ENCODE measurements at places on chromosomes 5 and 9. TPM values are rescaled to one million over a fixed set of nuclear protein-coding genes. Genes with fewer than 3 reads are reported as not detected.

GRCh38 chr5:178104492-178104891 is 8.8 kb upstream of the N4BP3 start:
- H3K4me3 ChIP-seq = no peak overlapping the region
- no peak for DNase-seq
- no peak overlapping the region for H3K27ac ChIP-seq
- H3K4me1 ChIP-seq = no peaks in the 10 kb centered on the region
- no peaks in the 10 kb centered on the region for H3K36me3 ChIP-seq

DNA sequence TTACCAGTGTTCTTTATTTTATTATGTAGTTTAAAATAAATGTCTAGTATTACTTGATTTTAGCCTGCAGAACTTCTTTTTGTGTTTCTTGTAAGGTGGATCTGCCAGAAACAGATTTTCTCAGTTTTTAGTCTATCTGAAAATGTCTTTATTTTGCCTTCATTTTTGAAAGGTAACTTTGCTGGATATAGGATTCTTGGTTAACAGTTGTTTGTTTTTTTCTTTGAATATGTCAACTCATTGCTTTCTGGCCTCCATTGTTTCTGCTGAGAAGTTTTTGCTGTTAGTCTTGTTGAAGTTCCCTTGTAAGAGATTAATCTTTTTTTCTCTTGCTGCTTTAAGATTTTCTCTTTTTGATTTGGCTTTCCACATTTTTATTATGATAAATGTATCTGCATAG is 75.5 kb downstream of the MTREX start:
- no peak overlapping the region for H3K27ac ChIP-seq
- no peaks in the 10 kb centered on the region for H3K27me3 ChIP-seq
- DNase-seq = no peak
- H3K4me3 ChIP-seq = no peak overlapping the region
- H3K4me1 ChIP-seq = no peaks in the 10 kb centered on the region
- H3K36me3 ChIP-seq = peaks cover 4% of the 10 kb centered on the region

DNA sequence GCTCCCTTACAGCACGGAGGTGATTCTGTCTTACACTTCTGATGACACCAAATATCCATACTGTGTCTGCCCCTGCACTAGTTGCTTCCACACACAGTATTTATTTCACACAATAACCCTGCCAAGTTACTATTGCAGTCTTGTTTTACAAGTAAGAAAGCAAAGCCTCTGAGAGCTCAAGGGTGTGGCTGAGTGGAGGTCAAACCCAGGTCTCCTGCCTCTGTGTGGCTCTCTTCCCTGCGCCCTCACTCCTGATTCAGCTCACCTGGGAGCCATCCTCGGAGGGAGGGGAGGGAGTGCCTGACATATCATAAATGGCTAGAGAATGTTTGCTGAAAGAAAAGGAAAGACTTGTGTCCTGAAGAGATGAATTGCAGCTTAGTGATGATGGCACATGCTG is 41.0 kb downstream of the MVB12B start:
- H3K27me3 ChIP-seq = no peaks in the 10 kb centered on the region
- no peak for DNase-seq
- H3K4me1 ChIP-seq = peaks cover 6% of the 10 kb centered on the region
- H3K36me3 ChIP-seq = peaks cover 2% of the 10 kb centered on the region
- no peak overlapping the region for H3K4me3 ChIP-seq

The OR1Q1 gene
- total RNA-seq = not detected

The SLC34A1 gene
- 0.91 TPM for total RNA-seq

The HAPLN1 gene
- total RNA-seq = 0.19 TPM

The GPX8 gene
- total RNA-seq = 29.7 TPM

GRCh38 chr5:83531661-83532060 is 60.1 kb downstream of the VCAN start:
- H3K36me3 ChIP-seq = peaks cover 2% of the 10 kb centered on the region
- no peaks in the 10 kb centered on the region for H3K4me1 ChIP-seq
- H3K4me3 ChIP-seq = no peak overlapping the region
- H3K27me3 ChIP-seq = no peaks in the 10 kb centered on the region
- DNase-seq = no peak
- no peak overlapping the region for H3K27ac ChIP-seq

GRCh38 chr9:72924154-72924790 is 28.6 kb downstream of the ALDH1A1 start:
- H3K27ac ChIP-seq = no peak overlapping the region
- peaks cover 29% of the 10 kb centered on the region for H3K36me3 ChIP-seq
- H3K4me1 ChIP-seq = no peaks in the 10 kb centered on the region
- no peak overlapping the region for H3K4me3 ChIP-seq
- no peak for DNase-seq
- no peaks in the 10 kb centered on the region for H3K27me3 ChIP-seq

The IL5 gene
- total RNA-seq = not detected

- no peak overlapping the region for H3K27ac ChIP-seq
- no peak overlapping the region for H3K4me3 ChIP-seq
- H3K36me3 ChIP-seq = no peaks in the 10 kb centered on the region
- no peak for DNase-seq
- no peaks in the 10 kb centered on the region for H3K4me1 ChIP-seq
Measured at GRCh38 chr5:133118741-133119140, 66.9 kb downstream of the HSPA4 start.

The GDNF gene
- total RNA-seq = 0.88 TPM

DNA sequence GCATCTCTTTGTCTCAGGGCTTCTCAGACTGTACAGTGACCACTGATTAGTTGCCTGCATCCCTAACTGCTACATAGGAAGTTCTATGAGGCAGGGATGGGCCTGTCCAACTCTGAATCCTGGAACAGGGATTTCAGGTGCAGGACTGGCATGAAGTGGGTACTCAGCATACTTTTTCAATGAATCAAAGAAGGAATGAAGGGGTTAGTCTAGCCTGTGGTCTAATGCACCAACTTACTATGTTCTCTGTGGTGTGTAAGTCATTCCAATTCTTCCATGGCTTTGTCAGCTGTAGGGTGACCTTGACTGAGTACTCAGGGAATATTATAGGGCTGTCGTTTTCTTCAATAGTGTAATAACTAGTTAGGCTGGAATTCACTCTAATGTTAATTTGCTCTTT is 8.3 kb downstream of the COL15A1 start:
- H3K27ac ChIP-seq = no peak overlapping the region
- DNase-seq = no peak
- H3K36me3 ChIP-seq = no peaks in the 10 kb centered on the region
- no peak overlapping the region for H3K4me3 ChIP-seq
- no peaks in the 10 kb centered on the region for H3K4me1 ChIP-seq
- no peaks in the 10 kb centered on the region for H3K27me3 ChIP-seq

The BARHL1 gene
- not detected for total RNA-seq

GRCh38 chr5:56612759-56613158 is 202.6 kb upstream of the MAP3K1 start:
- H3K4me3 ChIP-seq = no peak overlapping the region
- no peaks in the 10 kb centered on the region for H3K36me3 ChIP-seq
- H3K27ac ChIP-seq = no peak overlapping the region
- peaks cover 18% of the 10 kb centered on the region for H3K4me1 ChIP-seq

DNA sequence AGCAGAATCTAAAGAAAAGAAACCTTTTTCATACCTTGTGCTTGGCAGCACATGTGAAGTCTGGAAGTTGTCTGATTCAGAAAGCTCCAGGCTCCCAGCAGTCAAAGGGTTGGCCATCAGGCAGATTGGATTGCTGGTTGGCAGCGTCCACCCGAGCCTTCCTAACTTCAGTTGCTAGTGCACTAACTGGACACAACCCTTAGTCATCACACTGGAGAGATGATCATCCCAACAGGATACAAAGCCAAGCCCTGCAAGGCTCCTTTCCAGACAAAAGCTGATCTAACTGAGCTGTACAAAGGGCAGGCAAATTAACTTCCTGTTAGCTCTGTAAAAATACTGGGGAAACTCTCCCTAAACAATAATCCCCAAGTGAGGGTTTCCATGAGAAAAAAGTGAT is 185.6 kb downstream of the SNX18 start:
- no peaks in the 10 kb centered on the region for H3K36me3 ChIP-seq
- H3K27ac ChIP-seq = no peak overlapping the region
- no peaks in the 10 kb centered on the region for H3K27me3 ChIP-seq

DNA sequence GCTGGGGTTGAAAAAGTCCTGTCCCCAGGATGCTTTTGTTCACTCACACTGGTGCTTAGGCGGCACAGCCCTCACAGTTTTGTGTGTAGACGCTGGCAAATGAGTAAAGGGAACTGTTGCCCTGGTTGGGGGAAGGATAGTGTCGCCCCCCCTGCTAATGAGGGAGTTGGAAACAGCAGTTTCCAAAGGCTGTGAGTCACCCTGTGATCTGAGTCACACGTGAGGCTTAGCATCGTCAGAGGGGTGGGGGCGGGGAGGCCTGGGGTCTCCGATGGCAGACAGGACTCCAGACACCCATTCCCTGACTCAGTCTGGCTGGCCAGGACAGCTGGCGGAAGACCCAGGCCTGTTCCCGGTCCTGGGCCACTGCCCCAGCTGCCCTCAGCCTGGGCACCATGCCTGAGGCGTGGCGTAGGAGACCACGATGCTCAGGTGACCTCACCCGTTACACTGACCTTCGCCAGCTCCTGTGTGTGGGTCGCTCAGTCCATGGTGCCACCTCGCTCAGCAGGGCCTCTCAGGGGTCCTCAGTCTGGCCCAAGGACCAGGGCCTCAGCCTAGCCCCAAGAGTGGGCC is 2.9 kb downstream of the DNAJB5 start:
- no peaks in the 10 kb centered on the region for H3K27me3 ChIP-seq
- H3K36me3 ChIP-seq = no peaks in the 10 kb centered on the region
- peaks cover 40% of the 10 kb centered on the region for H3K4me1 ChIP-seq
- no peak overlapping the region for H3K4me3 ChIP-seq

- H3K27ac ChIP-seq = no peak overlapping the region
- H3K4me3 ChIP-seq = no peak overlapping the region
- peaks cover 8% of the 10 kb centered on the region for H3K4me1 ChIP-seq
- H3K27me3 ChIP-seq = no peaks in the 10 kb centered on the region
- no peaks in the 10 kb centered on the region for H3K36me3 ChIP-seq
- DNase-seq = no peak
Measured at GRCh38 chr5:56166671-56167385, 66.3 kb downstream of the ANKRD55 start.

DNA sequence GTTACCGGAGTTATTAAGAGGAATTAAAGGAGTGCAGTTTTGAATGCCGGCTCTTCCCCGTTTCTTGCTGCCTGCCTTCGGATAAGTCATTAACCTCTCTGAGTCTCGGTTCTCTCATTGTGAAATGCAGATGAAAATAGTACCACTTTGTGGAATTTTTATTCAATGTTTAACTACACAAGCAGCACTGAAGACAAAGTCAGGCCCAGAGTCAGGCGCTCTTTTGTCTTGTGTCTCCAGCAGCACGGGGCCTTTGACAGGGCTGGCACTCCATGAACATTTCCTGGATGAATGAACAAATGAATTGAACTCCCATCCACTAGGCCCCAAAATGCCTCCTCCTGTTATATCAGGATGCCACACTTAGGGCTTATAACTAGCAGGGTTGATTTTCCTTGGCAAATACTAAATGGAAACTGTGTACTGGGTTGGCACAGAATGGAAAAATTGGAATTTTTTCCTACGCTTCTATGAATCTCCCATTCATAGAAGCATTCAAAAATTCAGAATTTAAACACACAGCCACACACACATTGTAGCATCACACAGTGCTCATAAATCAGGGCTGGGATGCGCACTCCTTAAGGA is 332.8 kb downstream of the MLLT3 start:
- no peak for DNase-seq
- no peak overlapping the region for H3K4me3 ChIP-seq
- H3K27me3 ChIP-seq = no peaks in the 10 kb centered on the region
- H3K4me1 ChIP-seq = no peaks in the 10 kb centered on the region

- H3K36me3 ChIP-seq = no peaks in the 10 kb centered on the region
- H3K27me3 ChIP-seq = no peaks in the 10 kb centered on the region
- H3K27ac ChIP-seq = no peak overlapping the region
- H3K4me3 ChIP-seq = peak overlapping the region; percentile 85
- no peak for DNase-seq
Measured at GRCh38 chr9:113151696-113152630, 1.2 kb downstream of the SLC31A2 start.

- no peaks in the 10 kb centered on the region for H3K4me1 ChIP-seq
- H3K27me3 ChIP-seq = no peaks in the 10 kb centered on the region
- no peak for DNase-seq
- no peak overlapping the region for H3K4me3 ChIP-seq
- no peak overlapping the region for H3K27ac ChIP-seq
Measured at GRCh38 chr9:126818482-126818881, 13.6 kb downstream of the ZBTB43 start.

DNA sequence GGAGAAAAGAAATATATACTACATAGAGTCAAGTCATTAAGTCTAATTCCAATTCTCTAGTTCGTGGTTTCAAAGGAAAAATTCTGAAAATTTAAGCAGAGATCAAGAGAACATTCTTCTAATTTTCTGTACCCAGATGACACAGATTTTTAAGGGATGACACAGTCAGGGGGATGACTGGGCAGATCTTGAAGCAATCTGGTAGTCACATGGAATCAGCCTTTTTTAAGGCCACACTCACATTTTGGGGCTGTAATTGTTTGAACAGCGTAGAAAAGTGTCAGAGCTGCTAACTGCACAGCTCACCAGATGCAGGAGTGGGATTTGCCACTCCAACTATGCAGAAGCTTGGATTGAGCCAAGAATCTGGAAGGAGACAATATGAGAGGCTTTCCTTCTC is 20.4 kb downstream of the PDE4D start:
- no peak overlapping the region for H3K4me3 ChIP-seq
- no peaks in the 10 kb centered on the region for H3K36me3 ChIP-seq
- H3K27me3 ChIP-seq = no peaks in the 10 kb centered on the region
- H3K27ac ChIP-seq = no peak overlapping the region
- H3K4me1 ChIP-seq = no peaks in the 10 kb centered on the region

- no peak overlapping the region for H3K4me3 ChIP-seq
- H3K36me3 ChIP-seq = no peaks in the 10 kb centered on the region
- no peaks in the 10 kb centered on the region for H3K27me3 ChIP-seq
- H3K4me1 ChIP-seq = no peaks in the 10 kb centered on the region
Measured at GRCh38 chr5:135810188-135810943, 24.1 kb upstream of the SLC25A48 start.

GRCh38 chr5:142826741-142827492 is 56.7 kb downstream of the ARHGAP26 start:
- DNase-seq = no peak
- H3K36me3 ChIP-seq = no peaks in the 10 kb centered on the region
- no peaks in the 10 kb centered on the region for H3K27me3 ChIP-seq
- no peak overlapping the region for H3K27ac ChIP-seq
- H3K4me3 ChIP-seq = no peak overlapping the region
- H3K4me1 ChIP-seq = peaks cover 8% of the 10 kb centered on the region

GRCh38 chr5:32346869-32347268 is 34.1 kb upstream of the MTMR12 start:
- no peak overlapping the region for H3K4me3 ChIP-seq
- H3K27ac ChIP-seq = no peak overlapping the region
- H3K4me1 ChIP-seq = no peaks in the 10 kb centered on the region
- no peak for DNase-seq
- H3K36me3 ChIP-seq = no peaks in the 10 kb centered on the region

DNA sequence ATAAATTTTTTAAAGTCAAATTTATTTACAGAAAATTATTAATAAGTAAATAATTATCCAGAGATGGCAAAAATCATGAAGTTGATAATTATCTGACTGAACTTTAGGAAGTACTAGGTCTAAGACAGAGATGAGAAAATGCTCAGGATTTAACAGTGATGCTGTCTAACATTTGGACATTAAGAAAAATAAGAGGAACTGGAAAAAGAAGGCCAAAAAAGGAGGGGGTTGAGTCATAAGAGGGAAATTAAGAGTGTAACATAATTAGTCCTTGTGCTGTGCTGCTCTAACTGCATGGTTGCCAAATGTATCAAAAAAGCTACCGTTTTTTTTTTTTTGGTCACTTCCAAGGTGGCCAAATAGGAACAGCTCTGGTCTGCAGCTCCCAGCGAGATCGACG is 35.4 kb upstream of the TUT7 start:
- H3K27ac ChIP-seq = no peak overlapping the region
- H3K4me3 ChIP-seq = no peak overlapping the region
- no peak for DNase-seq

GRCh38 chr5:173441053-173441628 is 112.9 kb upstream of the STC2 start:
- no peaks in the 10 kb centered on the region for H3K4me1 ChIP-seq
- H3K27me3 ChIP-seq = no peaks in the 10 kb centered on the region
- no peak overlapping the region for H3K27ac ChIP-seq
- H3K36me3 ChIP-seq = no peaks in the 10 kb centered on the region
- no peak overlapping the region for H3K4me3 ChIP-seq
